ENCODE measurements at places on chromosomes 2 and 18.

- no peak for DNase-seq
Observed at GRCh38 chr2:113341191-113341869, 62.6 kb upstream of the PAX8 start.

DNA sequence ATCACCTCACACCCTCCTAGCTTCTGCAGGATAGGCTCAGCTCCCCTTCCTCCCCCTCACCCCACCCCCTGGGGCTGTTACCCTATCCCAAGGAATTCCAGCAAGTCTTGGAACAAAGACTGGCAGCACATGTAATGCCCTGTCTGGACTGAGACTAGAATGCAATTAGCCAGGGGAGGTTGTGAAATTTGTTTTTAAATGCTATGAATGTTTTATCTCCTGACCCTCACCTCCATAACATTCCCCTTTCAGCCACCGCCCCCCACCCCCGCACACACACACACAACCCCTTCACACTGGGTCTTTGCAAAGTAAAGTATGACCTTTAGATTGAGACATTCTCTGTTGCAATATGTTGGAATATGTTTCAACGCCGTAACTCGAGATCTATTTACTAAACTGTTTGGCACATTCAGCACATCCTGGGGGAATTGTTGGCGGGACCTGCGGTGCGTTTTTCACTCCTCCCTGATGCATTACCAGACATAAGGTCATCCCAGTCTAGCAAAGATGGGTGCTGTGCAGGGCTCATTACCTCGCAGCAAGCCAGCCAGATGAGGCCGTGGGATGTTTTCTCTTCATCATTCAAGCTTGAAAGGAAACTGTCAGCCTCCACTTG is 290.7 kb upstream of the SLC14A2 start:
- peak; percentile 12 for DNase-seq

- DNase-seq = no peak
Observed at GRCh38 chr2:111975819-111976218, 77.4 kb downstream of the MERTK start.

- DNase-seq = no peak
Observed at GRCh38 chr2:138658187-138658894, 121.8 kb downstream of the NXPH2 start.

- DNase-seq = no peak
Observed at GRCh38 chr2:129914538-129915302, 64.7 kb upstream of the RAB6C start.

DNA sequence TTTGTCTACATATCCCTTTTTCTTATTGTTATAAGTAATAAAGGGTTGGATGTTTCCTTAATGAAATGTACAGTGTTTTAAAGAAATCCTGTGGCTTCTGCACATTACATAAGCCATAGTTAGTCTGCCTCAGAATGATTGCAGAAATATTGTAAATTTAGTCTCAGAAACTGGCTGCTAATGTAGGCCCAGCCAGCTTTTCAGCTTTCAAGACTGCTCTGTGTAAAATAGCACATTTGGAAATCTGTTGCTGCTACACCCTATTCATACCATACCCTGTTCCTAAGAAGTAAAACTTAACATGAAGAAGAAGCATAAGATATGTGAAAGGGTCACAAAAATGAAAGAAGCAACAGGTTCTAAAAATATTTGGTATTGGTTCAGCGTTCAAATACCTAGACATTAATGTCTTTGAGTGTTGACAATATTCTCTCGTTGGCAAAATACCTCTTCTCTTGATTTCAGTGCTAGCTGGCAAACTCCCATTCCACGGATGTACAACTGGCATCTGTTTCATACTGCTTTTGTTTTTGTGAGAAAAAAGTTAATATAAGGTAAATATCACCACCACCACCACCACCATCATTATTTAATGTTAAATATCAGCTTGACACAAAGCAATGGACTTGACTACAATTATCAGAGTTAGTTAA is 19.2 kb upstream of the NCKAP1 start:
- DNase-seq = no peak

GRCh38 chr2:155033652-155034051 is 335.2 kb downstream of the KCNJ3 start:
- DNase-seq = no peak

- no peak for DNase-seq
Observed at GRCh38 chr2:234752966-234753365, 198.9 kb upstream of the SH3BP4 start.

- DNase-seq = no peak
Observed at GRCh38 chr2:174963437-174964400, 41.5 kb downstream of the CHN1 start.
